ENCODE measurements at places on chromosomes 1 and 21.

GRCh38 chr1:224223819-224224714 is 41.0 kb downstream of the DEGS1 start:
- DNase-seq, result peak; percentile 81

DNA sequence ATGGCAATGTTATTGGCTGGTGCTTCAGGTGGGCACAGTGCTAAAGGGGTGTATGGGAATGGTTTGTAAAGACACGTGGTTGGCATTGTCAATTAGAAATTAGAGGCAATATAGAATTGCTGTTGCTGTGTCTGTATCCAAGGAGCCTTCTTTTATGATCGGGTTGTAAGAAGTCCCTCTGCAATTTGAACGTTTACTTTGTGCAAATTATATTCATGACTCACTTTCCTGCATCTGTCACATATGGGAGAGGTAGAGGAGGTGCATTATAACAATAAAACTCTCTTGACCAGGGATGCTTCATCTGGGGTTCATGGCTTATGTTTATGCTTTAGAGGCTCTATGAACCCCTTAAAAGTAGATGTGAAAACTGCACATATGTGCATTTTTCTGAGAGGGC is 130.4 kb upstream of the DNAH14 start:
- no peak for DNase-seq

DNA sequence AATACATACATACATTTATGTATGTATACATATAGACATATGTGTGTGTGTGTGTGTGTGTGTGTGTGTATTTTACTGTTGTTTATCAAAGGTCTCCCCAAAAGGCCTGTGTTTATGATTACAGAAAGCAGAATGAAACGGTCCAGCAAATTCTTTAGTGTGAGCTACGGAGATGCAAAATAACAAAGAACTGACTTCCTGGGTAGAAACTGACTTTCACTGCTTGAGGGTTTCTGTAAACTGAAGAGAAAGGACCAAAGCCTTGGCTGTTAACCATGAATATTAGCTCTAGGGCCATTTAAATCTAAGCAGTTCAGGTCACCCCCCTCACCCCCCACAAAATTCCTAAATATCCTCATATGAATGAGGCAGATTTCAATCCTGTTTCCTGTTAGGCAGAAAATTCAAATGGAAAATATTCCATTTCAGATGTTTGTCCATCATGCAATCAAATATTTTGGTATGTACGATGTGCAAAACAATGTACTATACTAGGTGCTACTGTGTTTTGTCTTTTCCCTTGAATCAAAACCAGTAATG is 213.2 kb downstream of the TGFB2 start:
- no peak for DNase-seq

- DNase-seq, result peak; percentile 42
Measured at GRCh38 chr1:169572187-169572586, 14.1 kb downstream of the F5 start.

- DNase-seq, result peak; percentile 90
Measured at GRCh38 chr1:41493117-41493536, 8.6 kb upstream of the EDN2 start.

- no peak for DNase-seq
Measured at GRCh38 chr1:25209516-25209915, 22.8 kb downstream of the SYF2 start.
